Stimulated activated CD4-positive, alpha-beta T cell treated with anti-CD3 and anti-CD28 coated beads, Interleukin-1b, Interleukin-23, amount 100 ng/mL, for 48 hours (primary cell): ENCODE measurements at places on chromosomes 13 and 19.

- DNase-seq, result peak; percentile 6
These were observed 1.7 kb downstream of the MPV17L2 start for GRCh38 chr19:18194554-18195238.

DNA sequence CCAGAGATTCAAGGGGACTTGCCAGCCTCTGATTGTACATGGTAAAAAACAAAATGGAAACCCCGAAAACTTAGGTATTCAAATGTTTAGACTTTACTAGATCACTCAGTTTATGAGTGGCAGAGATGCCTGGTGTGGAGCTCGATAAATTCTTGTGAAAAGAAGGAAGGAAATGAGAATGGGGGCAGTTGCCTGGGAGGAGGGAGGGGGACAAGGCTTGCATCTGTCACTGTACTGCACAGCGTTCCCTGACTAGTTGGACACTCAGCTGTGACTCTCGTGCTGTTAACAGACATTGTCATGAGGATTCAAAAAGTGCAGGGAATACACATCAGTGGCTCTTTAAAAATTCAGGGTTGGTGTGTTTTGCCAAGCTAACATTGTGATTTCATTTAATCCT, 232.9 kb downstream of the ZIC5 start:
- no peak for DNase-seq

- peak; percentile 83 for DNase-seq
These were observed 6.8 kb upstream of the CARM1 start for GRCh38 chr19:10864538-10864899.

- DNase-seq, result no peak
These were observed 1097.8 kb downstream of the PCDH17 start for GRCh38 chr13:58729361-58729760.

GRCh38 chr19:42378225-42379215, 11.6 kb downstream of the CNFN start:
- no peak for DNase-seq

DNA sequence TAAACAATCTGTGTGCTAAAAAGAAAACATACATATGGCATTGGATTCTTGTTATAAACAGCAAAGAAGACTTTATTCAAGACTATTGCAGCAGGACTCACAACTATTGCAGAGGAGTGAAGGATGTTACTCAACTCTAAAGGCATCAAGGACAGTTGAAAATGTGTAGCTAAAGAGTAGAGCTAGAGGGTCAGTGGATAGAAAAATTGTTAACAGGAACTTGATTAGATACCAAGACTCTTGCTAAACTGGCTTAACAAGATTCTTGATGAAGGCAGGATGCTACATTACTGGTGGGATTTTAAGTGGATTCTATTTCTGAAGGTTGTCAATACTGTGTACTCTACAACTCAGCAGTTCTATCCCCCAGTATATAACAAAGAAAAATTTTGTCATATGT, 1183.3 kb downstream of the SLITRK1 start:
- DNase-seq, result no peak

- no peak for DNase-seq
These were observed 77.1 kb downstream of the GNG7 start for GRCh38 chr19:2625434-2625833.

- DNase-seq, result no peak
These were observed 37.2 kb upstream of the MATK start for GRCh38 chr19:3823350-3823713.

GRCh38 chr13:75103976-75104375, 378.0 kb downstream of the TBC1D4 start:
- DNase-seq, result no peak

GRCh38 chr19:10259162-10259905, 7.3 kb downstream of the MRPL4 start:
- peak; percentile 96 for DNase-seq

DNA sequence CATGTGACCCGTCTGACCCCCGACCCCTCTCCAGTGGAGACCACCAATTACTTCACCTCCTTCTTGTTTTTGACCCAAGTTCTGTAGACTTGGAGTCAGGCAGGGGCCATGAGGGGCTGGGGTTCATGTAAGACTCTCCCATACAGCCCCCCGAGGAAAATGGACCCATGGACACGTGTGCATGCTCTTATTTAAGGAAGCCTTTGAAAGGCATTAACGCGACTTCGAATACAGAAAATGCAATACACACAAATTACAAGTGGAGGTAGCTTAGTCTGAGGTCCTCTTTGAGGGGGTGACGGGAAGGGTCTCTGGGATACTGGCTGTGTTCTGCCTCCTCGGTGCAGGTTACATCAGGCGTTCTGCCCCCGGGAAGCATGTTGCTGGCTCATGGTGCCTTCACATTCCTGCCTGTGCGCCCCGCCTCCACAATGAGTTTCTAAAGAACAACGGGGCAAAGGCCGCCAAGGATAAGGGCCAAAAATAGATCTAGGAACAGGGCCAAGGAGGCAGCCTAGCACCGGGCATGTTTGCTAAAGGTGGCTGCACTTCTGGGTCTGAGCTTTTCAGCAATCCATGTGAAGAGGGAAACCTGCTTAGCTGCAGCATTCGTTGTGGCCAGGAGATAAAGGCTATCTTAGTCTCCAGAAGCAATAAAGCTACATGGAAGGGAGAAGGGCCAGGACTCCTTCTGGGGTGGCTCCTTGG, 54.5 kb downstream of the RAB20 start:
- no peak for DNase-seq

GRCh38 chr13:105972811-105973590, 562.5 kb downstream of the EFNB2 start:
- DNase-seq, result no peak

DNA sequence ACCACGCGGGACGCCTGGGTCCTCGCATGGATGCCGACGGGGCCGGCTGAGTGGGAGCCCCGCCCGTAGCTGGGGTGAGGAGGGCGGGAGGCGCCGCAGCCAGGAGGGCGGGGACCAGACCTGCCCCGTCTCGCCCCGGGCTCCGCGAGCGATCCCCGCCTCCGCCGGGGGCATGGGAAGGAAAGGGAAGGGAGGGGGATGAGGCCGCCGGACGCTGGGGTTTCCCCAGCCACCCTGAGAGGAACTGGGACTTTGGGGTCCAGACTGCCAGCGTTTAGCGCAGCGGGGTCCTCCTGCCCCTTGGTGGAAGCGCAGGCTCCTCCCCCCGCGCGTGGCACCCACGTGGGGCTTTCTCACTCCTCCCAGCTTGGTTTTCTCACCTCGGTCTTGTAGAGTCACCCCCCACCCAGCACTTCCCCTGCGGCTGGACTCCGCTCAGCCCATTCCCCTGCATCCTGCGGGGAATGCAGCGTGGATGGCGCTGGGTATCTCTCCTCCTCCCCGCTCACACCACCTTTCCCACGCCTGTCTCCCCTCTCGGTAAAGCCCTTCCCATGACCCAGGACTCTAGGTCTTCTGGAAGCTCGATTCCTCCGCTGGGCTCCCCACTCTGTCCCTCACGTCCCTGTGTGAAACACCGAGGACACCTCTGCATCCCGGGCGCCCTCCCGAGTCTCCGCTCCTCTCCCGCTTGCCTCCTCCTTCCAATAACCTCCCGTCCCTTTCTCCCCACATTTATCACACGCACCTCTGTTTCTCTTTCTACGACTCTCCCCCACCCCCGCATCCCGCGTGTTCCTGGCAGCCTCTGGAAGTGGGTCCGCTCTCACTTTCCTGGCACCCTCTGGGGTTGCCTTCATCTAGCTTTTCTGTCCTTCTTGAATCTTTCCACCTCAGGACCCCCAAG, 2.1 kb downstream of the TGFB1 start:
- DNase-seq, result peak; percentile 80

DNA sequence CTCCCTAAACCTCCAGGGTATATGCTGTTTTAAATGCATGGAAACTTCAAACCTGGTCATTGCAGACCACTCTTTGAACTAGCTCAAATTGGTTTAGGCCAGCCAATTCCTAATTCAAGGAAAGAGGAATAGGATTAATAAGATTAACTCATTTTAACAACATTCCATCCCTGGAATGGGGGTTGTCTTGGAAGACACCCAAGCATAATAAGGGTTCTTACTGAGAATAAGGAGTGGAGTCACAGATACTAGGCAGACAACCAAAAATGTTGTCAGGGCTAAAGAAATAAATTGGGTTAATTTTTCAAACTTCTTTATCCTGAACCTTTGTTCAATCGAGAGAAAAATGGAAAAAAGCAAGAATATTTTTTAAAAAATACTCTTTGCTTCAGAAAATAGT, 186.2 kb downstream of the PCDH9 start:
- DNase-seq, result no peak

DNA sequence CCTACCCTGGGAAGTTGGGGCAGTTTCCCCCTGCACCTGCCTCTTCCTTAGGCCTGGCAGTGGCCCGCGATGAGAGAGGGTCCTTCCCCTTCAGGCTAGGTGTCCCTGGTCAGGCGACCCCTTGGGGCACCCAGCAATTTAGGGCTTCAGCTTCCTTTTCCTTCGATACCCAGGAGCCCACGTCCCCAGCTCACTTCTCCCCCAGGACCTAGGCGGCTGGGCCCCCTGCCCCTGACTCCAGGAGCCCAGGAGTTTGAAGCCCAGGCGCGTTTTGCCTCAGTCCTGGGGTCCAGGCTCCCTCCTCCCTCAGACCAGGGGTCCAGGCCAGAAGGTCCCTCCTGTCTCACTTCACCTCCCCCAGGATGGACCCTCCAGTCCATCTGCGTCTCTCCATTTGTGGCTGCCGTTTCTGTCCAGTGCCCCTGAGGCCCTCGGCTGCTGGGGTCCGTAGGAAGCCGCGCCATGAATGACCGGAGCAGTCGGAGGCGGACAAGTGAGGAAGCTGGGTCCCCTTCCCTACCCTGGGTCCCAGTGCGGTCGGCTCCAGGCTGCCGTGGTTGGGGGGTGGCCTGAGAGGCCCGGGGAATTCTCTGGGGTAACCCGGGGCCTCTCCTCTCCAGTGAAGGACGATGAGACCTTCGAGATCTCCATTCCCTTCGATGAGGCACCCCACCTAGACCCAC, 714 bp downstream of the CCDC106 start:
- DNase-seq, result no peak

GRCh38 chr13:100483139-100483538, 105.5 kb downstream of the GGACT start:
- DNase-seq, result no peak

GRCh38 chr19:45468159-45468651, 409 bp downstream of the FOSB start:
- DNase-seq, result peak; percentile 34

GRCh38 chr19:45146251-45146650, 14.5 kb downstream of the NKPD1 start:
- DNase-seq, result no peak
